Activated effector memory CD4-positive, alpha-beta T cell treated with Interleukin-2 at 50 U/mL for 16 hours (primary cell): ENCODE measurements at places on chromosomes 3 and 15.

DNA sequence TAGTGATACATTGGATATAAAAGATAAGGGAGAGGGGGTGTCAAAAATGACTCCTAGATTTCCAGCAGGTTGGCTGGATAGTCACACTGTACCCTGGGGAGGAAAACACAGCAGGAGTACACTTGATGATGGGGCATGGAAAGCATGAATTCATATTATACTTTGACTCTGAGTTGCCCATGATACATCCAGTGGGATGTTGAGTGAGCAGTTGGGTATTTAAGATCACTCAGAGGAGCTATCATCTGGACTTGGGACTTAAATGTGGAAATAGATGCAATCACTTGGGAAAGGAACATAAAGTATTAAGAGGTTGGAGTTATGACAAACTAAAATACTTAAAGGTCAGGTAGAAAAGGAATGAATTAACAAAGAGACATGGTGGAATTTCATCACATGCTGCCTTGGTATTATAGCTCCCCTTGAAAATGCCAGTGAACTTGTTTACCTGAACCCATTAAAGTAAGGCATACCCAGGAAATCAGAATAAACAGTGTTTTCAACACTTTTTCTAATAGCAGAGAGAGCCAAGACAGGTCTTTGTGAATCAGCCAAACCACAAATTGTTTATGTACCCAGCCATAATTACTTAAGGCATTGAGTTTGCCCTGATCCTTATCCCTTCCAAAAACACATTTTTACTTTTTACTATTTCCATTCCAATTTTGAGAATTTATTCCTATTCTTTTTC, 49.9 kb upstream of the ABI3BP start:
- no peak for DNase-seq

DNA sequence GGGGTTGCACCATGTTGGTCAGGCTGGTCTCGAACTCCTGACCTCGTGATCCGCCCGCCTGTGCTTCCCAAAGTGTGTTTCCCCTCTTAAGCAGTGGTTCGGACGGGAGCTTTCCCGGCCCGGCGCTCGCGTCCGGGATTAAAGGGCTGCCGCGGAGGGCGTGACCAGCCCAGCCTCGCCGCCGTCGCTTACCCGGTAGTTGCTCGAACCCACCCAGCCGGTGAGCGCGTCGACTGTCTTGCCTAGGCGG, 513 bp downstream of the CLASP2 start:
- no peak for DNase-seq

DNA sequence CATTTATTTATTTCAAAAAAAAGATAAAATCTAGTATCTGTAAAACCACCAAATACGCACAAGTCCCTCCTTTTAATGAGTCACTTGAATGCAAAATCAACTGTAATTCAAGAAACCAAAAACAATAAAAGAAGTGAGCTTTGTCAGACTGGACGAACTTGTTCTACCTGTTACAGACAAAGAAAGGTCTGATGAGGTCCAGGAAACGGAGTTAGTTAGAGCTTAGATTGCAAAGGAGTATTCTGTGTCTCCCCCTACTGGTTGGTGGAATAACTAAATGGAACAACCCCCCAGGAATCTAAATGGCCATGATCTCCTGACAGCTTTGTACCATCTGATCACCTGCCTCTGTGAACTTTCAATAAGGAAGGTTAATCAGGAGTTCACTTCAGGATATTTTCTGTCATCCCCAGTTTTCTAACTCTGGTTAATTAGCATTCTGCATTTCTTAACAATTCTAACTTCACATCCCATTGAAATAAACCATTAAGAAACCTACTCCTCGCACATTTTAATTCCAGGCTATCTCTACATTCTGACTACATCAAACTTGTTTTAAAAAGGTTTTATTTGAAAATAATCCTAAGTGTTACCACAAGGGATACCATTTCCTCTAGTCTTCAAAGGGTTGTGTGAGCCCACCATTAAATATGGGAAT, 333.0 kb upstream of the SATB1 start:
- DNase-seq: no peak

- no peak for DNase-seq
These were observed 54.8 kb upstream of the P3H2 start for GRCh38 chr3:190175490-190175889.

DNA sequence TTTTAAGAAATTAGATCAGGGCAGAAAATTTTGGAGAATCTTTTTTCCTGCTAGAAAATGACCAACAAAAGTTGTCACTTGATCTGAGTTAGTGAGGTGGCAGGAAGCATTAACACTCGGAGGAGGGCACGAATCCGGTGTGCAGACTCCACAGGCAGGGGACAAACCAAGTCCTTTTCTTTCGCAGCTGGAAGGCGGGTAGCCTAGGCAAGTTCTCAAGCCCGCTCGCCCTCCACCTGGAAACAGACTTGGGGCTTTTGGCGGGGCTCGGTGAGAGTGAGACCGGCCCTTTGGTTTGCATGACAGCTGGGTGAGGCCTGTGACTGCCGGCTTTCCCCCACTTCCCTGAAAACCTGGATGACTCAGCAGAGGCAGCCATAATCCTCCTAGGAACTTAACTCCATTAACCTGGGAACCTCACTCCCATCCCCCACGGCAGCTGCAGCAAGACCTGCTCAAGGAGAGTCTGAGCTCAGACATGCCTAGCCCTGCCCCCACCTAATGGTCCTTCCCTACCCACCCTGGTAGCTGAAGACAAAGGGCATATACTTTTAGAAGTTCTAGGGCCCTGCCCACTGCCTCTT, 134.8 kb downstream of the MFSD1 start:
- no peak for DNase-seq

GRCh38 chr3:124360155-124360554, 368.2 kb upstream of the ROPN1 start:
- no peak for DNase-seq

DNA sequence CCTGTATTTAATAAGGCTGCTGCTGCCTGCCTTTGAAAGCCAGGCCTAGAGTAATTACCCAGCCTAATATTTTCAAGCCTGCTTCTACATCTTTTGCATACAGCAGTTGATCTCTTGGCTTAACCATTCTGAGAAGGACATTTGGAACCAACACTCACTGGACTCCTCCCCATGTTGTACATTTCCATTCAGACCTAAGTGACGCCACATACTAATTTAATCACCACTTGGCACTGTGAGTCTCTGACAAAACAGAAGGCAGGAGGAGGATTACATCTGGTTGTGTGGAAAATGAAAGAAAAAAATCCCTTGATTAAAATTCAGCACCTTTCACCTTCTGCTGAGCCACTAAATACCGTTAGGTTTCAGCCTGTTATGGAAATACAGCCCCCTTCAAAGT, 102.2 kb upstream of the ARRDC4 start:
- no peak for DNase-seq

- DNase-seq: no peak
These were observed 72.7 kb downstream of the IL1RAP start for GRCh38 chr3:190586631-190587011.

- DNase-seq: no peak
These were observed 42.5 kb upstream of the TPM1 start for GRCh38 chr15:62999923-63000561.

DNA sequence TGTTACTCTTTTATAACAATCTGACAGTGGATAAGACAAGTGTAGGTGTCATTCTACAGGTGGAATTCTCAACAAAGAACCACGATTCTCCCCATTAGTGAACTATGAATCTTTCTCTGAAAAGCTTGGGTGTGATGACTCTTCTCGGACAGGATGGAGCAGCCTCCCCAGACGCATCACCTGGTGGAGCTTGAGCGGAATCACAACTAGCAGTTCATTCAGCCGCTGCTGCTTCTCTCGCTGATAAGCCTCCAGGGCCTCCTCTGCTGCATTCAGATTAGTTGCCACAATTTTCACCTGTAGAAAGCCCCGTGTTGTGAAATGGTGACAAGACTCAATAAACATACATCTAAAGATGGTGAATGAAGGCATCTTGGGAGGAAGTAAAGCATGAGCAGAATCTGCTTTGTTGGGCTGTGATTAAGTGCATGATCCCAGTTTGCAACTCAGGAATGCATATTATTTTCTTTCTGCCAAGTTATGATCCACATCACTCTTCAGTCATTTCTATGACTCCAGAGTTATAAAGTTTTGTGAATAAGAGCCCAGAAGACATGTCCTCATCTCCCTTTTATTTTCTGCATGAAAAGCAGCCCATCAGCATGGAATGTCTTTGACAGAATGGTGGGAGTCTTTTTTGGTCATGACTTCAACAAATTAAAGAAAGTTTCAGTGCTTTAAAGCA, 93.6 kb downstream of the BOC start:
- DNase-seq: no peak

DNA sequence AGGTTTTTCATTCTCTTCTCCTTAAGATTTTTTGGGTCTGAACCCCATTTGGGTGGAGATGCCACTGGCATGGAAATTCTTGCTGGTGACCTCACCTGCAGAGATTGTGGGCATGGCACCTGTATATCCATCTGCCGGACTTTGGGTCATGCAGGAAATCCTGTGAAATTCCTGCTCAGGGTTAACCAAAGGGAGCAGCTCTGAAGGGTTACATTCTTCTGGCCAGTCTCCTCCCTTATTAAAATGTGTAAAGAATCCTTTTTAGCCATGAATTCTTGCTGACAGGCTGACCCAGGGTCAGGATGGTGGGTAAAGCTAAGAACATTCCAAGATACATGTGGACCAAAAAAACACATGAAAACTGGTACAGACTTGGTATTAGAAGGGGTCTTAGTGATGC, 27.4 kb downstream of the ARHGEF26 start:
- DNase-seq: no peak

GRCh38 chr15:101240358-101240757, 11.5 kb downstream of the CHSY1 start:
- no peak for DNase-seq

DNA sequence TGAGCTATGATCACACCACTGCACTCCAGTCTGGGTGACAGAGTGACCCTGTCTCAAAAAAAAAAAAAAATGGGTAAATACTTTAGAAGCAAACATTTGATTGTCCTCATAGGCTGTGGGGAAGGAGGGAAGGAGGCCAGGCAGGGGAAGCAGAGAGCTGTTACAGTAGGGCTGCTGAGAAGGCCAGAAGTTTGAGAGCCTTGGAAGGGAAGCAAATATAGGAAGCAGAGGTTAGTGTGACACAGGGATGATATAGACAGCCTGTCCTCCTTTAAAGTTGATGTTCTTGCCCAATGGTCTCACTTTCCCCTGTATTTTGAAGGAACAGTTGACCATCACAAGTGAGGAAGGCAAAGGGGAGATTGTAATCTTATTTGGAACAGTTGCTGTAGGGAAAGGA, 5.3 kb upstream of the ALPK3 start:
- no peak for DNase-seq

GRCh38 chr3:195597229-195597628, 13.5 kb upstream of the APOD start:
- no peak for DNase-seq

- DNase-seq: no peak
These were observed 171.8 kb downstream of the FEZF2 start for GRCh38 chr3:62201438-62202035.

DNA sequence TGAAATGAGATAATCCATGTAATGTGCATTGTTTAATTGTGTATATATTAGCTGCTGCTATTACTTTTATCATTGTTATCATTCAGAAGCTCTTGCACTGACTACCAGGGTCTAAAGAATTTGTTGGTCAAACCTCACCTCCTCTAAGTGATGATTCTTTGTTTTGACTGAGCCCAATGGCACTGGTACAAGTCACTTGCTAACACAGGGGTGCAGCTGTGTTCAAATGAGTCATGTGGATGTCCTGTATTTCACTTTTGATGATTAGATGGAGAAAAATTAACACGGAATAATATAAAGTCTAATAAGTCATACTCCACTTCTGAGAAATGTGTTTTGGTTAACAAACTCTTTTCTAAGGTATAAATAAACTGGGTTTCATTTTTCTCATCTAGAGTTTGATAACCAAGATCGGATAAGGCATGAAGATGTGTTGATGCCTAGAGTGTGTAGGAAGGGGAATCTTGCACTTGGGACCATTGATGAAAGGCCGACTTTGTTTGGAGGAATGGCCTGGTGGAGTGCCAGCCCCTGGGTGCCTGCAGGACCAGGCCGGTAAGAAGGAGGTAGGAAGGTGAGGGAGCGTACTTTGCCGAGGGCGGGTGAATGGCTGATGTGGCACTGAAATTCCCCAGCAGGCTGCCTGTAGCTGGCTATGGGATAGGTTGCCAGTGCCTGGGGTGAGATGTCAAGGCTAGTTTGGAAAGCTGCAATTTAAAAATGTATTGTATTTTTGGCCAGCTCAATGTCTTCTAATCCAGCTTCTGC, 244.7 kb upstream of the ZPLD1 start:
- DNase-seq: no peak

GRCh38 chr3:160112996-160113395, 112.2 kb upstream of the C3orf80 start:
- no peak for DNase-seq
